Central memory CD4-positive, alpha-beta T cell (primary cell): ENCODE measurements at places on chromosomes 16 and 17.
A peak's percentile ranks its signal among the peaks of the same experiment; 100 is the strongest.

DNA sequence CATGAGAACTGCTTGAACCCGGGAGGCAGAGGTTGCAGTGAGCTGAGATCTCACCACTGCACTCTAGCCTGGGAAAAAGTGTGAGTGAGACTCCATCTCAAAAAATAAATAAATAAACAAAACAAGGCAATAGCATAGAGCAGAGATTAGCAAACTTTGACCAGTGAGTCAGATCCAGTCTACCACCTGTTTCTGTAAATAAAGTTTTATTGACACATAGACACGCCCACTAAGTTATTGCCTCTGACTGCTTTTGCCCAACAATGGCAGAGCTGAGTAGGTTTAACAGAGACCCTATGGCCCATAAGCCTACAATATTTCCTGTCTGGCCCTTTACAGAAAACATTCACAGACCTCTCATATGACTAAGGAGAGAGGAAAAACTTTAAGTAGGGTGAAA lies 44.3 kb downstream of the XYLT1 start:
- DNase-seq: no peak

GRCh38 chr17:73291260-73291801 lies 20.5 kb downstream of the CDC42EP4 start:
- no peak for DNase-seq

- DNase-seq: no peak
Measured at GRCh38 chr17:9037736-9038135, 16.4 kb downstream of the NTN1 start.

GRCh38 chr16:11163761-11164261 lies 92.2 kb downstream of the SOCS1 start:
- no peak for DNase-seq

- no peak for DNase-seq
Measured at GRCh38 chr16:85822145-85822544, 22.6 kb downstream of the COX4I1 start.

DNA sequence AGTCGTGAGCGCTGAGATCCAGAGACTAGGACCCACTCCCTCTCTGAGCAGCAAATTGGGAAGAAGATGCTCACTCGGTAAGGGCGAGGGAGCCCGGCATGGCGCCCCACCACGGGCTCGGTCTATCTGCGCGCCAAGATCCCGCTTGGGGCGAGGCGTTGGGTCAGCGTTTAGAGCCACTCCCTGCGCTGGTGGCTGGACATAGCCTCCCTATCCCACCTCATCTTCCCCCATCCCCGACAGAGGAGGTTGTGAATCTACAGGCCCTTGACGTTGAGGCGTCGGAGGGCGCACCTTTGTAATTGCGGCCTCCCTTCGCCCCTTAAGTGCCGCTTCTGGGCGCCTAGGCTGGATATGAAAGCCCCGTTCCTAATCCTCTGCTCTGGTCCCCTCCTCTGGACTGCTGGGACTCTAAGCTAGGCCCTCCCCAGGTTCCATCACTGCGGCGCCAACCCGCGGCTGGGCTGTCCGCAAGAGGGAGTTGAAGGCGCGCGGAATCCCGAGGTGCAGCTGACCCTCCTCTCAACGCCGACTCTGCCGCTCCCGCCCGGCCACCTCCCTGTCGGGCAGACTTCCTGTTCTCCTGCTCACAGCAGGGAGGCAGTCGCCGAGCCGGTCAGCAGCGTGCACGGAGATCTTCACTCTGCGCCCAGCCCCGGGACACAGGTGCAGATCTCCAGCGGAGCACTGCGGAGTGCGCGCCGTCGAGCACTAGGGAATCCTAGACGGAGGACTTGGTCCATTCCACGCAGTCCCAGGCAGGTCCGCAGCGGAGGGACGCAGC lies 16.1 kb upstream of the HOXB9 start:
- no peak for DNase-seq

GRCh38 chr17:33667052-33667509 lies 374.0 kb upstream of the ASIC2 start:
- peak; percentile 35 for DNase-seq

- no peak for DNase-seq
Measured at GRCh38 chr17:27817731-27818130, 17.4 kb upstream of the NOS2 start.

DNA sequence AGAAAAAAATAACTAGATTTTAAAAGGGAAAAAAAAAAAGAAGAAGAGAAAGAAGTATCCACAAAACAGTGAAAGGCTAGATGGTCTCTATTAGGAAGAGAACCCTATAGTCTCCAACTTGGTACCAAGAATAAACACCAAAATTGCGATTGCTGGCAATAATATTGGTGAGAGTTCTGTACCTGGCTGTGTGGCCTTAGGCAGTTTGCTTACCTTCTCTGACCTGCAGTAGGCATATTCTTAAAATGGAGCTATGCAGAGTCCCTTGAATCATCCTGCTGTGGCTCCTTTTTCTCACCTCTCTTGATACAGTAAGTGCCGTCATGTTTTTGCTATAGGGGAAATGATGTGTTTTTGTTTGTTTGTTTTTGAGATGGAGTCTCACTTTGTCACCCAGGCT lies 35.1 kb downstream of the BRCA1 start:
- no peak for DNase-seq

DNA sequence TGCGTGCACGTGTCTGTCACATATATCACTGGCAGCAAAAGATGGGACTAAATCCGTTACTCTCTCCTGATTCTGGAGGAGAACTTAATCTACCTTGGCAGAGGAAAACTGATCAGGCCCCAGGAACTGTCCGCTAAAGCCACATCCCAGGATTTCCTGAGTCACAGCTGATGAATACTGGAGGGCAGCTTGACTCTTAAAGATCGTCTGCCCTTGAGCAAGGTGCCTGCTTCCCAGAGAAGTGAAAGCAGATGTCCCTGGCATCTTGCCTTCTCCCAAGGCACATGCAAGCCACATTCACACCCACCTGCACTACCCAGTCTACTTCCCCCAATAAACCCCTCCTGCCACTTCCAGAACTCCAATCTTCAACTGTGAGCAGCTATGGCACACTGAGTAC lies 99.8 kb downstream of the CPPED1 start:
- DNase-seq: no peak

DNA sequence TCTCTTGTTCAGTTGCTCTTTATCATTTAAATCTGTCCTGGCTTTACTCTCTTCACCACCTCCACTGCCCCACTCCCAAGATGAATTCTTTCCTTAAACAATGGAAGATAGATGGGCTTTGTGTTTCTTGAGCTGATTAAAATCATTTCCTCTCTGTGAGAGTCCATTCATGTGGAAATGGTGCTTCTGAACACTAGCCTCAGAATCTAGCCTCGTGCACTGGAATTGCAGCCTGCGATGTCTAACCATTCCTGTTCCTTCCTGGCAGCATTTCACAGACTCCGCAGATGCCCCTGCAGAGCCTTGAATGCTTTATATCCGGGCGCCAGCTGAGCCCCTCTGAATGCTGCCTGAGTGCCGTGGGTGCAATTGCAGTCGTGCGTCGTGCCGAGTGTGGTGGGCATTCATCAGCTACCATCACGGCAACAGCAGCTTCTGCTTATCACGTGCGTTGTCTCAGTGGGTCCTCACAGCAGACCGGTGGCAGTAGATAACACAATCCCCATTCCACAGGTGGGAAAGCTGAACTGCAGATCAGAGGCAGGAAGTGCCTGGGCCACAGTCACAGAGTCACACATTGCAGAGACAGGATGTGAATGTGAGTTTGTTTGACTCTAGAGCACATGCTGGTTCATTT lies 172.8 kb upstream of the WSCD1 start:
- DNase-seq: no peak

GRCh38 chr17:82920150-82920549 lies 80.3 kb upstream of the ZNF750 start:
- DNase-seq: no peak

- no peak for DNase-seq
Measured at GRCh38 chr17:56786989-56787482, 46.7 kb downstream of the C17orf67 start.

DNA sequence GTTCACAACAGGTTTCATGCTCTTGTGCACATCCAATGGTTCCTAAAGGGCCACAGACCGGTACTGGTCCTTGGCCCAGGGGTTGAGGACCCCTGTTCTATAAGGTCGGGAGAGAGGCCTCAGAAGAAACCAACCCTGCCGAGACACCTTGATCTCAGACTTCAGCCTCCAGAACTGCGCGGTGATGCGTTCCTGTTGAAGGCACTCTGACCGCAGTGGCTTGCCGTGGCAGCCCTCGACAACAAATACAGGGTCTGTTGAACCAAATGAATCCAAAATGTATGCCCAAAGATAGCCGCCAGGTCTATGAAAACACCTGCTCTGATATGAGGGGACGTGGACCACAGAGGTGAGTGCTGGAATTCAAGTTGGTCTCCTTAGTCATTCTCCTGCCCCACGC lies 389.8 kb downstream of the SEC14L1 start:
- DNase-seq: no peak

DNA sequence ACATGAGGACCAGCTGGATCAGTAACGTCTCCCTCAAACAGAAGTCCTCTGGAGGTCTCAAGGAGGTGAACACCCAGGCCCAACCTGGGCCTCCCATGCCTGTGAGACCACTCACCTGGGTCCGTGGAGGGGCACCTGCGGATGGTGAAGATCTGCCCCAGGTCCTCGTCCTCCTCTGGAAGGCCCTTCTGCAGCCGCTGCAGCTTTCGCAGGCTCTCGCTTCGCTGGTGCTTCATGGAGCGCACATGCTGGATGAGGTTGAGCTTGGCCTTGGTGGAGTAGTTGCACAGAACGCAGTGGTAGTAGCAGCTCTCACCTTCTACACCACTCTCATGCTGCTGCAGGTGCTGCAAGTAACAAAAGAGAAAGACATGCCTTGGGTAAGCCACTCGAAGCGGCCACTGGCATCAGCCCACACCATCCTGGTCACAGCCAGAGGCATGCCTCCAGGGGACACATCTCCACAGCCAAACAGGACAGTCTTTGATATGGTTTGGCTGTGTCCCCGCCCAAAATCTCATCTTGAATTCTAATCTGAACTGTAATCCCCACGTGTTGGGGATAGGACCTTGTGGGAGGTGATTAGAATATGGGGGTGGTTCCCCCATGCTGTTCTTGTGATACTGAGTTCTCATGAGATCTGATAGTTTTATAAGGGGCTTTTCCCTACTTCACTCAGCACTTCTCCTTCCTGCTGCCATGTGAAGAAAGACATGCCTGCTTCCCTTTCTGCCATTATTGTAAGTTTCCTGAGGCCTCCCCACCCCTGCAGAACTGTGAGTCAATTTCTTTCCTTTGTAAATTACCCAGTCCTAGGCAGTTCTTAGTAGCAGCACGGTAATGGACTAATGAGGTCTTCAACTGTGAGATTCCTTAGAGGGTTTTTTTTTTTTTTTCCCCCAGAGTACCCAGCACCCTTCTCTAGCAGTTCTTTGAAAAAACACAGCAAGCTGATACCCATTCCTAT lies 158.0 kb downstream of the ZFHX3 start:
- no peak for DNase-seq

- no peak for DNase-seq
Measured at GRCh38 chr17:40536295-40537171, 28.7 kb downstream of the CCR7 start.

GRCh38 chr17:3808701-3809100 lies 7.7 kb upstream of the ITGAE start:
- DNase-seq: no peak

GRCh38 chr16:12405089-12405488 lies 398.6 kb downstream of the CPPED1 start:
- no peak for DNase-seq

GRCh38 chr16:1812732-1813163 lies 13.9 kb downstream of the HAGH start:
- peak; percentile 22 for DNase-seq

DNA sequence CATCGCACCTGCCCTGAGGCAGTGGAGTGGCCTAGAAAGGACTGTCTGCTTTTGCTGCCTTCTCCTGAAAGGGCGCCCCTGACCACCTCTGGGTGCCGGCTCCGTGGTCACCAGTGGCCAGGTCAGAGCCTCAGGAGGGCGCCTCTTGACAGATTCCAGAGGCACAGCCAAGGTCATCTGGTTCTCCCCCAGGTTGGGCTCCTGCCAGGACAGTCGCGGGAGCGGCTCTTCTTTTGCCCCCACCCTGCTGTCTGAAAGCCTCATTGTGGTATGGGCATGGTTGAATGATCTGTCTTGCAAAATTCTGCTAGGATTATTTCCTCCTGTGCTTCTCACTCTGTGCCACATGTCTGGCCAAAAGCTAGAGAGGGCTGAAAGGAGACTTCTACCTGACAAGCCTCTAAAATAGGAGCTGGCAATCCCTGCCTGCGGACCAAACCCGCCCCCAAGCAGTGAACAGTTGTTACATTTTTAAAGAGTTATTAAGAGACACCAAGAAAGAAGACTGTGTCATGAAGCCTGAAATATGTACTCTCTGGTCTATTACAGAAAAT lies 82.8 kb downstream of the SNX29 start:
- no peak for DNase-seq

DNA sequence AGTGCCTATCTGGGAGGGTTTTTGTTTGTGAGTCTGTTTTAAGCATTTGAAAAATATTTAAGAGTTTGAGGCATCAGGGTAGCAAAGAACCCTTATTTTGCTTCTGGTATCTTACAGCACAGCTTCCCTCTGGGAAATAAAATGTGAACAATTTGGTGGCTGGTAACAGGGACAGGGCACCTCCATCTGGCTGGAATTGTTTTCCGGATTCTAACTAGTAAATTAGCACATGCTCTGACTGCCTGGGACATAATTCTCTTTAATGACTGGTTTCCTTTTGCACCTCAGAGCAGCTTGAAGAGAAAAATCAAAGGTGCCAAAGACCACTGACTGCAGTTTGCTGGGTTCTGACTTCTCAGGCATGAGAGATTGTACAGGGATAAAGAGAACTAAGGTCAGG lies 469.1 kb downstream of the GRIN2A start:
- no peak for DNase-seq

DNA sequence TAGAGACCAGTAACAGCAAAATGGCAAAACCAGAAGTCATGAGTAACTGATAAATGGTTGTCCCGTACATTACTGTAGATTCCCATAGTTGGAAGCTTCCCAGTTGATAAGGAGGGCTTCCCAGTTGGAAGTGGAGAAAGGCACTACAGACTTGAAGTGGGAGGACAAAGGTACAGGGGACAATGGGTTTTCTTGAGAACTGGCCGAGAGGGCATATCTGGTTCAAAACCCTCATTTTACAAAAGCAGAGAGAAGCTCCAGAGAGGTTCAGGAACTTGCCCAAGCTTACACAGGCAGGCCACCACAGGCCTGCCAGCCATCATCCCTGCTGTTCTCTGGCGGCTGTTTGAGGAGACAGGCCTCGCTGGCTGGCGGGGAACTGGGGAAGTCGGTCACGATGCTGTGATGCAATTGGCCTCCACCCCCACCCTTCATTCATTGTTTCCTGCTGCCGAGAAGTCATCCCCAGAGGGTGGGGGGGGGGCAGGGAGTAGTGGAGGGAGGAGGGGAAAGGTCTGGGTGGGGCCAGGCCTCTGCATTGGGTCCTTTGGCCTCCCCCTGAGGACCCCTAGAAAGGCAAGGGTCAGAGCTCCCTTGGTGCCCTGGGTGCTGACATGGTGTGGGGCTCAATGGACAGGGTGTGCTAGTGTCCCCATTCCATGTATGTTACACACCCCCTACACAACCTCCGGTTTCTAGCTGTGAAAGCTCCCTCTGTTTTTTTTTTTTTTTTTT lies 3.0 kb downstream of the UBALD2 start:
- peak; percentile 72 for DNase-seq
